ENCODE measurements at places on chromosomes 7 and 10. TPM values are rescaled to one million over a fixed set of nuclear protein-coding genes. Genes with fewer than 3 reads are reported as not detected.

GRCh38 chr10:35035606-35036005 lies 54.5 kb downstream of the CUL2 start:
- H3K36me3 ChIP-seq, result no peaks in the 10 kb centered on the region
- H3K27me3 ChIP-seq, result no peaks in the 10 kb centered on the region
- no peak for DNase-seq
- H3K4me1 ChIP-seq, result no peaks in the 10 kb centered on the region
- no peak overlapping the region for H3K27ac ChIP-seq

GRCh38 chr10:79438699-79439085 lies 6.7 kb downstream of the ZCCHC24 start:
- peaks cover 100% of the 10 kb centered on the region for H3K4me1 ChIP-seq
- DNase-seq, result no peak
- no peaks in the 10 kb centered on the region for H3K27me3 ChIP-seq
- peak overlapping the region; percentile 21 for H3K27ac ChIP-seq
- no peaks in the 10 kb centered on the region for H3K36me3 ChIP-seq
- H3K4me3 ChIP-seq, result no peak overlapping the region

Gene FKBP14
- total RNA-seq, result 11.7 TPM

DNA sequence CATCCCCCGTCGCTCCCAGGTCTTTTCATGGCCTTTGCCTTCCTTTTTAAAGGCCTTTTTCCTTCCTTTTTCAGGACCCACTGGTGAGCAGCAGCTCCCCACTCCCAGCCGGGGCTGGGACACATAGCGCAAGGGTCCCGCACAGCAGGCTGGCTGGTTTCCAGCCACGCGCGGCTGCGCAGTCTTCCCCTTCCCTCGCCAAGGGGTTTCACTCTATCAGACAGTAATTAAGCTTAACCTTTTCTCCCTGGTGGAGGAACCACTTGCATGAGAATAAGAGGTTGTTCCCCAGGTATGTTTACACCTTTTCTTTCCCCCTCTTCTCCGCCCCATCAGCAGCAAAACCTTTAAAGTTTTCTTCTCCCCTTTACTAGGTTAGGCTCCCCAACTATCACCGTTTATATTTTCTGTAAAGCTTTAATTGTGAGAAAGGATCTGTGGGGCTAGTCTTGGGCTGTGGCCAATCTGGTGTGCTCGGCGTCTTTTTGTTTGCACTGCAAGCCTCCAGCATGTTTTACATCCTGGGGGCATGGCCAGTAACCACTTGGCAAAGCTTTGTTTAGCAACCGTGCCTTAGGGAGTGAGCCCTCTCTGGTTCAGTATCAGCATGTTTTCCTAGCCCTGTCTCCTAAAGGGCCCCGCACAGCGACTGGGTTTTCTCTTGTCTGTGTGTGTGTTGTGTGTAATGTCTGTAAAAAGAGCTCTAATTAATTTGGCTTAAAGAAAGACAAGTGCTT lies 219.6 kb downstream of the PHF14 start:
- no peaks in the 10 kb centered on the region for H3K27me3 ChIP-seq
- peak overlapping the region; percentile 6 for H3K4me3 ChIP-seq
- H3K4me1 ChIP-seq, result peaks cover 21% of the 10 kb centered on the region
- no peaks in the 10 kb centered on the region for H3K36me3 ChIP-seq
- H3K27ac ChIP-seq, result peak overlapping the region; percentile 40
- DNase-seq, result peak; percentile 54

DNA sequence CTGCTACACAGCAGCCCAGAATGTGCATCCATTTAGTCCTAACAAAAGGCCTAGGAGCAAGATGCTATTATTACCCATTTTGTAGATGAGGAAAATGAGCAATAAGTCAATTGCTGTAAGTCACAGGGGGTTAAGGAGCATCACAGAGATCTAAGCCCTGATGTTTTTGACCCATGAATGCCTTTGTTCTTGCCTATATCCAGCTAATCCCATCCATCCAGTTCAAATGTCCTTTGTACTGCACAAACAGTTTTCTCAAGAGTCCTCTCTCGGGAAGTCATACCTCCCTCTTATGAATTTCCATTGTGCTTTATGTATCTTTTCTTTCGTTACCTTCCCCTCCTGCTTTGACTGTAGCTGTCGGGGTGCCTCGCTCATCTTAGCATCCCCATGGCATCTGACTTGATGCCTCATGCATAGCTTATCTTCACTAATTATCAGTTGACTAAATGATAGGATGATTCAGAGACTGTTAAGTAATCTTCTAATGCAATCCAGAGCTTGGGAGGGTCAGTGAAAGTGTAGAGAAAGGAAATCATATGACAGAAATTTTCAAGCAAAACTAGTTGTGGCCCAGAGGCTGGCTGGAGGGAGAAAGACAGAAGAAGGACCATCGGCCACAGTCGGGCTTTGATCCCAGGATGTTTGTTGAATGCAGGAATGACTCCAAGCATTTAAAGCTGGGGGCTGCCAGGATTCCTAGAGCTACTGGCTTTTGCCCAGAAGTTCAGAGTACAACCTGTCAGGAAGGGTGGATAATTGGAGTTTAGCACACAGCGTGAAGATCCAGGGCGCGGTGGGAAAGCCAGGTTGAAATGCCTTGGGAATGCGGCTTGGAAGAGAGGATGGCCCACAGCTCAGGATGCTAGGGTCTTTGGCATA lies 23.5 kb downstream of the BLVRA start:
- DNase-seq, result no peak
- H3K27me3 ChIP-seq, result no peaks in the 10 kb centered on the region
- H3K36me3 ChIP-seq, result no peaks in the 10 kb centered on the region
- H3K4me3 ChIP-seq, result no peak overlapping the region

Gene EBLN1
- not detected for total RNA-seq

GRCh38 chr7:2217716-2218443 lies 14.9 kb downstream of the MAD1L1 start:
- no peak overlapping the region for H3K4me3 ChIP-seq
- DNase-seq, result no peak
- peaks cover 46% of the 10 kb centered on the region for H3K36me3 ChIP-seq
- H3K27ac ChIP-seq, result no peak overlapping the region
- H3K4me1 ChIP-seq, result no peaks in the 10 kb centered on the region
- no peaks in the 10 kb centered on the region for H3K27me3 ChIP-seq

Gene SLC39A12
- total RNA-seq, result 0.11 TPM

DNA sequence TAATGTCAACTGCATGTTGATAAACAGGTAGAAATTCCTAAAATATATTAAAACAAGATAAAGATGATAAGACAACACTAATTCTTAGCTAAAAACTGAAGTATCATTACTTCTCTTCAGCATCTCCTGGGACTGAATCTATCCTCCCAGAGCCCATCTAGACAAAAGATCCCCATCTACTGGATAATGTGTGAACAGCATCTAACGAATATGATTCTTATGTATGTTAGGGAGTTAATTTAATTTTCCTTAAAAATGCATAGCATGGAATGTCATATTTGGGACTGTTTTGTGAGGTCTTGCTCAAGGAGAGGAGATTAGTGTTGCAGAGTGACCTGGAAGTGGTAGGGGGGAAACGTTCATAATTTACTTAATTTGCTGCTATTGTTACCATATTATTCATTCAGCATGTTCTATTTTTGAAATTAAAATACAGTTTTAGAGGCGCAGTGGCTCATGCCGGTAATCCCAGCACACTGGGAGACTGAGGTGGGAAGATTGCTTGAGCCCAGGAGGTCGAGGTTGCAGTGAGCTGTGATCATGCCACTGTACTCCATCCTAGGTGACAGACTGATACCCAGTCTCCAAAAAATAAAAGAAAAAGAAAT lies 305.1 kb upstream of the CSTF2T start:
- no peaks in the 10 kb centered on the region for H3K27me3 ChIP-seq
- H3K27ac ChIP-seq, result no peak overlapping the region
- H3K4me3 ChIP-seq, result no peak overlapping the region
- no peaks in the 10 kb centered on the region for H3K4me1 ChIP-seq
- H3K36me3 ChIP-seq, result no peaks in the 10 kb centered on the region

Gene SPDYE1
- total RNA-seq, result not detected

GRCh38 chr10:110698782-110699201 lies 54.7 kb downstream of the RBM20 start:
- H3K4me1 ChIP-seq, result peaks cover 10% of the 10 kb centered on the region
- H3K27ac ChIP-seq, result no peak overlapping the region
- no peaks in the 10 kb centered on the region for H3K36me3 ChIP-seq
- no peak for DNase-seq
- no peaks in the 10 kb centered on the region for H3K27me3 ChIP-seq

DNA sequence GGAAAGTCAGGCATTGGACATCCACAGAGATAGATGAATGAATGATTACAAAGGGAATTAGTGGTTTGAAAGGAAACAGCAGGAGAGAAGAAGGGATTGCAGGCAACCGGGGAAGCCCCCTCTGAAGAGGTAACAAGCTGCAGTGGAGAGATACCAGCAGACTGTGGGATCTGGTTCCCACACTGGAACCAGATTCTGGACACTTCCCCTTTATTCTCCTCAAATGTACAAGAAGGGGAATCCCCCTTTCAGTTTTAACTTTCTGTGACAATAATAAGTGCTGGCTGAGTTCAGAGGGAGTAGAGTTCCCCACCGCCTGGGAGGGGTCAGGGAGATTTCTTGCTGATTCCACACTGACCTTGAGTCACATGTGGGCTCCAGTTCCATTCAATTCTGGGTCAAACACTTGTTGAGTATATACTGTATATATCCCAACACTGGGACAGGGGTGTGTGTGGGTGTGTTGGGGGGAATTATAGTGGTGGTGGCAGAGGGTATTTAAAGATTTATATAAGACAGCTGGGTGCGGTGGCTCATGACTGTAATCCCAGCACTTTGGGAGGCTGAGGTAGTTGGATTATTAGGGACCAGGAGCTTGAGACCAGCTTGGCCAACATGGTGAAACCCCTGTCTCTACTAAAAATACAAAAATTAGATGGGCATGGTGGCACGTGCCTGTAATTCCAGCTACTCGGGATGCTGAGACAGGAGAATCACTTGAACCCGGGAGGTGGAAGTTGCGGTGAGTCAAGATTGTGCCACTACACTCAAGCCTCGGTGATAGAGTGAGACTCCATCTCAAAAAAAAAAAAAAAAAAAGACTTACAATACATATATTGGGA lies 16.5 kb upstream of the DDIT4 start:
- peak; percentile 37 for DNase-seq
- H3K4me3 ChIP-seq, result no peak overlapping the region
- peak overlapping the region; percentile 97 for H3K27ac ChIP-seq
- no peaks in the 10 kb centered on the region for H3K27me3 ChIP-seq

Gene ANKRD16
- 10.2 TPM for total RNA-seq

Gene DKK1
- total RNA-seq, result not detected

Gene EGFR
- 57.5 TPM for total RNA-seq

DNA sequence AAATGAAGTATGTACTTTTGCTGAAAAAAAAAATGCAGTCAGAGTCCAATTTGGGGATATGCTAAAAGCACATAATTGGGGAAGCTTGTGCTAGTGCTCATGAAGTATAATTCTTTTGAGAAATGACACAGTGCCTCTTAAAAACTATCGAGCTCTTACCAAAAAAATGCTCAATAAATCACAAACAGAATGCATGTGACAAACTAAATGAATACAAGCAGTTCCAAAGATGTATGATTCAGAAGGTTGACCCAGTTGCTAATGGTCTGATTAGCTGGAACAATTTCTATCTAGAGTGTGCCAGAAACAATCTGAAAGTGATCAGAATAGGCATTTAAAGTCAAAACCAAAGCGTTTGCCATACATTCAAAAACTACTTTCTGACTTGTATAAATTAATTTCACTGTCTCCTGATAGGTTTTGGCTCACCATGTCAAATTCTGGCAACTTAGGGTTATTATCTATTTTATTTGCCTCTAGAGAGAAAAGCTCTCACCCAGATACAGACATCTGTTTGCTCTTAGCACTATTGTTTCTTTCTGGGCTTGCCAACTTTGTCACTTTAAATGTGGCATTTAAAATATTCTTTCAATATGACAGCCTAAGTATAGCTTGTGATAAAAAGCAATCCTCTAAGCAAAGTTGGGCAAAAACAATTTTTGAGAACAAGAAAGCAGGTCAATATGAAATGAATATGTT lies 114.7 kb upstream of the AHR start:
- no peak overlapping the region for H3K4me3 ChIP-seq
- H3K27me3 ChIP-seq, result no peaks in the 10 kb centered on the region
- no peak overlapping the region for H3K27ac ChIP-seq

- no peak overlapping the region for H3K27ac ChIP-seq
- no peak overlapping the region for H3K4me3 ChIP-seq
These were observed 225.9 kb downstream of the LRMDA start for GRCh38 chr10:75657351-75657750.

- no peak overlapping the region for H3K27ac ChIP-seq
- no peaks in the 10 kb centered on the region for H3K27me3 ChIP-seq
- peak; percentile 78 for DNase-seq
These were observed 26.7 kb upstream of the CD36 start for GRCh38 chr7:80611779-80612178.

Measured in thyroid gland (tissue), 4 donors.